Progenitor cell of endocrine pancreas (in vitro differentiated cells): ENCODE measurements at places on chromosomes 11 and 22. TPM values are rescaled to one million over a fixed set of nuclear protein-coding genes. Genes with fewer than 3 reads are reported as not detected.

The BACE1-AS gene
- 17.9 and 19.0 TPM in 2 replicates for total RNA-seq

The SPTBN2 gene
- 54.0 and 55.0 TPM in 2 replicates for total RNA-seq

The VPREB3 gene
- total RNA-seq: not detected in 2 replicates

GRCh38 chr11:67355794-67356386, 2.5 kb upstream of the POLD4 start:
- DNase-seq: no peak

- no peak for DNase-seq
Measured at GRCh38 chr11:35147235-35147634, 8.3 kb downstream of the CD44 start.

GRCh38 chr11:118438314-118438931, 2.1 kb downstream of the KMT2A start:
- no peak for DNase-seq

- no peak for DNase-seq
Measured at GRCh38 chr11:58011771-58012170, 11.9 kb upstream of the OR9Q1 start.

GRCh38 chr22:30315962-30316576, 10.7 kb downstream of the TBC1D10A start:
- DNase-seq: no peak

GRCh38 chr11:124474079-124474478, 28.6 kb upstream of the OR8B8 start:
- no peak for DNase-seq

GRCh38 chr11:69383372-69384250, 89.7 kb downstream of the MYEOV start:
- no peak for DNase-seq

GRCh38 chr22:43209523-43209890, 22.6 kb upstream of the TTLL12 start:
- no peak for DNase-seq

GRCh38 chr22:19525116-19525660, 978 bp upstream of the CLDN5 start:
- DNase-seq: no peak

DNA sequence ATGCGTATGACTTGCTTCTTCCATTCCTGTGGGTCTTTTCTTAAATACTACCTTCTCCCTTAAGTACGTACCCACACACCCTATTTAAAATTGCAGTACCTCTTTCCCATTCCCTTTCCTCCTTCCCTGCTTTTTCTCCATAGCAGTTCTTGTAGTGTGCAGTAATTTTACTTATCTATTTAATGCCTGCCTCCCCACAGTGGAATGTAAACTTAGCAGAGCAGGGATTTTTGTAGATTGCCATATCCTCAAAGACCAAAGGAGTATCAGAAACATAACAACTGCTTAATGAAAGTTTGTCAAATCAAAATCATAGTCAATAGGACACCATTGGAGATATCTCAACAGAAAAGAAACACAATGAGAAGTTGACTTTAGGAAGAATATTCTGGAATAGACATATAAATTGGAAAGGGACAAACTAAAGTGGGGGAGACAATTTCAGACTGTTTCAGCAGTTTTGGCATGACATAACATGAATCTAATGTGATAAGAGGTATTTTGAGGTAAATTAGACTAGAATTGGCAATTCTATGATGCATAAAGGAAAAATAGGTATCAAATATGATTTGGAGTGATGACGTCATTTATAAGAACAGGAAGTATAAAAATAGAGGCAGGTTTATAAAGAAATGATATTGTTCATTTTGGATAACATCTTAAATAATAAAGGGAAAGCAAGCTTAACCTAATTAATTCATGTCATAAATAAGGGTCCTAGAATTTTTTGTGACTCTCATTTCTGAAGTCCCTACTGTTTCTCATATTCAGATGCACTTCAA, 188.4 kb downstream of the SOX6 start:
- no peak for DNase-seq

GRCh38 chr11:79227767-79228755, 212.8 kb downstream of the TENM4 start:
- DNase-seq: no peak
